Motor neuron (in vitro differentiated cells): ENCODE measurements at places on chromosomes 12 and 14. TPM values are rescaled to one million over a fixed set of nuclear protein-coding genes. Genes with fewer than 3 reads are reported as not detected.

DNA sequence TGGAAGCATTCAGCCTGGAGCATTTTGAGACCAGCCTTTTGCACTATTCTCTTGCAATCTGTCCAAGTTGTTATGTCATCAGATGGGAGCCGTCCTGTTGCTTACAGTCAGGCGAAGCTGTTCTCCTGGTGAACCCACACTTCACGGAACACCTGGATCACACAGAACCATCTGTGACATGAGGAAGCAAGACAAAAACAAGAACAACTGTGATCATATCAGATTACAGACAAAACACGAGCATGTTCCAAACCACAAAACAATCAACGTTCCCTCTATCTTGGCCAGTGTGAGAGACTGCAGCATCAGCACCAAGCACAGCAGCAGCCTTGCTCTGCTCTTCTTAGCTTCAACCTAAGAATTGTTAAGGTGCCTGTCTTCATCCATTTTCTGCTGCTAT lies 180.5 kb upstream of the SFSWAP start:
- no peak for ATAC-seq

GRCh38 chr12:2431810-2432209 lies 363.0 kb upstream of the FKBP4 start:
- no peak for ATAC-seq

GRCh38 chr12:46210873-46211439 lies 57.9 kb downstream of the SLC38A1 start:
- no peak for ATAC-seq

GRCh38 chr12:132649226-132649945 lies 30.8 kb downstream of the P2RX2 start:
- no peak for ATAC-seq

DNA sequence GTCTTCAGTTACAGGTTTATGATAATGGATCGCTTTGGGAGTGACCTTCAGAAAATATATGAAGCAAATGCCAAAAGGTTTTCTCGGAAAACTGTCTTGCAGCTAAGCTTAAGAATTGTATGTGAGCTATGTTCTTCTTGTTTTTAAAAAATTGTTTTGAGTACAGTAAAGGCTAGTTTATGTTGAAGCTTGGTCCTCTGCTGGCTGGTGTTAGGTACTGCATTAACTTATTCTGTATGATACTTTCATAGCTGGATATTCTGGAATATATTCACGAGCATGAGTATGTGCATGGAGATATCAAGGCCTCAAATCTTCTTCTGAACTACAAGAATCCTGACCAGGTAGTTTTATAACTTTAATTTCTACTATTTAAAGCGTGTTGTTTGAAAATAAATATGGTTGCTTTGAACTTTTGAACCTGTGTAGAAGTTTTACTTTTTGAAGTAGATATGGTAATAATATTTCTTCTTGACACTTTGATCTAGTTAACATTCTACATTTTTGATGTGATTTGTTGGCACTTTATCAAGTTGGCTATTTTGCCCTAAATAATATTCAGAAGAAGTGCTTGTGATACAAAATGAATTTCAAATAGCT lies 55.7 kb downstream of the VRK1 start:
- no peak for ATAC-seq

DNA sequence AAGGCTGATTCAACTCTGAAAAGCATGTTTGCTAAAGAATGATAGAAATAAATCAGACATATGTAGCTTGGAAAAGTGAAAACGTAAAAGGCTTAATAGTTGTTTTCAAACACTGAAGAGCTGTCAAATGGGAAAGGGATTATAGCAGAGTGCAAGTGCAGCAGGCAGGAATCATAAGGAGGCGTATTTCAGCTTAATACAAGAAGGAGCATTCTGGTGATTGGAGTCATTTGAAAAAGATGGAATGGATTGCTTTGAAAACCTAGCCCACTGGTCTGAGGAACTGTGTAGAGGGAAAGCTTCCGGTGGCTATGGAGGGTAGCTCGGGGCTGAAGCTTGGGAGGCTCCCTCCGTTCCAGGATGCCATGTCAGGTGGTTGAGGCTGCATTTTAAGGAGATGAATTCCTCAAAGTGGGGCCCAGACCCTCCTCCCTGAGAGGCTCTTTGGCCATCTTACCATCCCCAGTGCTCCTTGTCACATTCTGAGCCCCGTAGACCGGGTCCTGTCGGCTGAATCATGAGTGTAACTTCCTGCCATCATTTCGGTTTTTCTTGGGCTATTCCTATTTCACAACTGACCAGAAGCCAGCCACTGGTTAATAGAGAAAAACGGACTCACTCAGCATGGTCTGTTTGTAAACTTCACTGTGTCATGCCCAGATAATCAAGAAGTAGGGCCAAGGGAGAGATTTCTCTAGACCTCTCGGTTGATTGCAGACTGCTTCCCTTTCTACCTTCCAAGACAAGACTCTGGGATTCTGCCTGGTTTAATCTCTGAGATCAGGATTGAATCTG lies 6.5 kb downstream of the WNT5B start:
- no peak for ATAC-seq

TMEM253 gene
- total RNA-seq: 1.3 and 1.9 TPM in 2 replicates
